ENCODE measurements at places on chromosomes 12 and 14.

GRCh38 chr14:77220246-77221017 is 38.8 kb downstream of the TMEM63C start:
- no peaks in the 10 kb centered on the region for H3K27me3 ChIP-seq
- H3K27ac ChIP-seq: no peak overlapping the region
- H3K36me3 ChIP-seq: no peaks in the 10 kb centered on the region
- DNase-seq: no peak
- H3K4me3 ChIP-seq: no peak overlapping the region
- no peaks in the 10 kb centered on the region for H3K4me1 ChIP-seq

- H3K27ac ChIP-seq: no peak overlapping the region
- H3K4me1 ChIP-seq: no peaks in the 10 kb centered on the region
- DNase-seq: no peak
- no peaks in the 10 kb centered on the region for H3K27me3 ChIP-seq
- H3K36me3 ChIP-seq: no peaks in the 10 kb centered on the region
Observed at GRCh38 chr14:24766434-24766833, 132.4 kb upstream of the GZMB start.

GRCh38 chr12:103600967-103601728 is 14.1 kb downstream of the STAB2 start:
- no peaks in the 10 kb centered on the region for H3K4me1 ChIP-seq
- no peaks in the 10 kb centered on the region for H3K36me3 ChIP-seq
- no peak overlapping the region for H3K4me3 ChIP-seq
- no peak overlapping the region for H3K27ac ChIP-seq
- DNase-seq: no peak
- H3K27me3 ChIP-seq: no peaks in the 10 kb centered on the region

- no peaks in the 10 kb centered on the region for H3K27me3 ChIP-seq
- H3K4me1 ChIP-seq: no peaks in the 10 kb centered on the region
- no peak overlapping the region for H3K27ac ChIP-seq
- no peak overlapping the region for H3K4me3 ChIP-seq
- DNase-seq: no peak
- no peaks in the 10 kb centered on the region for H3K36me3 ChIP-seq
Observed at GRCh38 chr12:117318591-117318990, 42.8 kb downstream of the NOS1 start.

DNA sequence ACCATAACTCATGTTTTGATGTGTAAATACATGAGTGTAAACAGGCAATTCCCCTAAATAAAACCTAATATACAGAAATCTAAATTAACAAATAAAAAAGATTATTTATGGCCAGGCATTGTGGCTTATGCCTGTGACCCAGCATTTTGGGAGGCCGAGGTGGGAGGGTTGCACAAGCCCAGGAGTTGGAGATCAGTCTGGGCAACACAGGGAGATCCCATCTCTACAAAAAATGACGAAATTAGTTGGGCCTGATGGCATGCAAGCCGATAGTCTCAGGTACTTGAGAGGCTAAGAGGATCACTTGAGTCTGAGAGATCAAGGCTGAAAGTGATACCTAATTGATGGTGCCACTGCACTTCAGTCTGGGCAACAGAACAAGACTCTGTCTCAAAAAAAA is 48.7 kb downstream of the BCAT1 start:
- no peaks in the 10 kb centered on the region for H3K27me3 ChIP-seq
- H3K4me3 ChIP-seq: no peak overlapping the region
- H3K4me1 ChIP-seq: no peaks in the 10 kb centered on the region
- no peak for DNase-seq

DNA sequence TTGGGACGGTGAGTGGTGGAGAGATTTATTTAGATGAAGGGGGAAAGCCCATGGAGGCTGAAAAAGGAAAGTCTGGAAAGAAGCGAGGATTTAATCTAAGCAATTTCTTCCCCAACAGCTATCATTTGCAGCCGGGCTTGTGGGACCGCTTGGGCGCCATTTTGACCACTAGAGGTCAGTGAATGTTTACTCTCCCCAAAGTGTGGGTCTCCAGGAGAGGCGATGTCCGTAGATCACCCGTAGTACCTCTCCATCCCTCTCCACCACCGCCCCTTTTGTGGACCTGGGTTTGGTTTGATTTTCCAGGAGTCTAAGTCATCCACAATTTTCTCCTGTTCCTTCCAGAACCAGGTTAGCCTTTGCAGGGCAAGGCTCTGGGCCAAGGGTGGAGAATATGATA is 91.2 kb upstream of the PARP11 start:
- no peaks in the 10 kb centered on the region for H3K36me3 ChIP-seq
- no peaks in the 10 kb centered on the region for H3K27me3 ChIP-seq
- no peak for DNase-seq
- no peak overlapping the region for H3K27ac ChIP-seq
- no peak overlapping the region for H3K4me3 ChIP-seq
- no peaks in the 10 kb centered on the region for H3K4me1 ChIP-seq

DNA sequence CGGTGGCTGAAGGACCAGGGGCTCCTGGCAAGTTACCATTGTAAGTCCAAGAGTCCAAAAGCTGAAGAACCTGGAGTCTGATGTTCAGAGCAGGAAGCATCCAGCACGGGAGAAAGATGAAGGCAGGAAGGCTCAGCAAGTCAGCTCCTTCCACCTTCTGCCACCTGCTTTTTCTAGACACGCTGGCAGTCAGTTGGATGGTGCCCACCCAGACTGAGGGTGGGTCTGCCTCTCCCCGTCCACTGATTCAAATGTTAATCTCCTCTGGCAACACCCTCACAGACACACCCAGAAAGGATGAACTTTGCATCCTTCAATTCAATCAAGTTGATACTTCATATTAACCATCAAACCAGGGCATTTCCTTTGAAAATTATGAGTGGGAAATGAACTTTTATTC is 1272.4 kb upstream of the TMEM132C start:
- H3K36me3 ChIP-seq: no peaks in the 10 kb centered on the region

- no peaks in the 10 kb centered on the region for H3K36me3 ChIP-seq
- H3K27me3 ChIP-seq: no peaks in the 10 kb centered on the region
- no peak overlapping the region for H3K4me3 ChIP-seq
- no peak overlapping the region for H3K27ac ChIP-seq
- no peaks in the 10 kb centered on the region for H3K4me1 ChIP-seq
Observed at GRCh38 chr12:60159761-60160160, 563.9 kb downstream of the SLC16A7 start.

- no peak overlapping the region for H3K4me3 ChIP-seq
- H3K36me3 ChIP-seq: no peaks in the 10 kb centered on the region
- peak; percentile 83 for DNase-seq
- H3K4me1 ChIP-seq: no peaks in the 10 kb centered on the region
- H3K27me3 ChIP-seq: no peaks in the 10 kb centered on the region
- H3K27ac ChIP-seq: peak overlapping the region; percentile 92
Observed at GRCh38 chr12:12398026-12398859, 41.4 kb downstream of the BORCS5 start.

- DNase-seq: no peak
- H3K27me3 ChIP-seq: no peaks in the 10 kb centered on the region
- H3K4me3 ChIP-seq: no peak overlapping the region
- no peaks in the 10 kb centered on the region for H3K36me3 ChIP-seq
- no peaks in the 10 kb centered on the region for H3K4me1 ChIP-seq
- H3K27ac ChIP-seq: no peak overlapping the region
Observed at GRCh38 chr14:102883554-102883953, 38.9 kb upstream of the AMN start.

DNA sequence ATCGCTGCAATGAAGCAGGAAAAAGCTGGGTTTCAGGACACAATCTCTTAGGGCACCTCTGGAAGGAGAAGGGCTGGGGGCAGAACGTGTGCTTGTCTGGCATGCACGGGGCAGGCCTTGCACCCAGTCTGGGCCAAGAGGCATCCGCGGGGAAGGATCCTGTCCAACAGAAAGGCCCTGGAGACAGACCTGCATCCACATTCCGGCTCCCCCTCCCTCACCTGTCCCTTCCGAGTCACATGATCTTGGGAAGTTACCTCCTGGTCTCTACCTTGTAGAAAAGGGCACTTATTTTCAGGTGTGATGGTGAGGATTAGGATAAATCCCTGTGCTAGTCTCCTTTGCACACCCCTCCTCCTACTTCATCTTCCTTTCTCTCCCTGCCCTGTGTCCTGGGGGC is 25.4 kb downstream of the CLMN start:
- H3K4me1 ChIP-seq: no peaks in the 10 kb centered on the region
- DNase-seq: no peak

GRCh38 chr14:105999361-106000028 is 473.1 kb downstream of the TMEM121 start:
- peak; percentile 22 for DNase-seq
- no peaks in the 10 kb centered on the region for H3K36me3 ChIP-seq
- no peaks in the 10 kb centered on the region for H3K27me3 ChIP-seq
- no peak overlapping the region for H3K4me3 ChIP-seq
- no peaks in the 10 kb centered on the region for H3K4me1 ChIP-seq

DNA sequence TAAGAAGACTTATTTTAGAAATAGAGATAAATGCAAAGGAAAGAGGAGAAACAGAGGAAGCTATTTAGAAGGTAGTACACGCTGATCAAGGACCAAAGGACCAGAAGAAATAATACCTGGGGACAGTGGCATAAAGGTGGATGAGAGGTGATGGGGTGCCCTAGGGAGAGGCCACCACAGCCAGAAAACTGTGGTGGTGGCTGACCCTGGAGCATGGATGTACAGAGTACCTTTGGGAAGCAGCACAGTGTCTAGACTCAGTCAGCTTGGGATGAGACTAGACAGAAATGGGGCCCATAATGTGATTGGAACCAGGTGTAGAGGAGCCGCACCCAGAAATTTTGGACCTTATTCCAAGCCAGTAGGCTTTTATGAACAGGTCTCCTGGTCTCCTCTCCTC is 17.2 kb downstream of the RASSF8 start:
- peak overlapping the region; percentile 78 for H3K27ac ChIP-seq
- H3K27me3 ChIP-seq: no peaks in the 10 kb centered on the region
- DNase-seq: no peak

GRCh38 chr14:92224358-92224954 is 98.5 kb upstream of the SLC24A4 start:
- no peak overlapping the region for H3K4me3 ChIP-seq
- H3K36me3 ChIP-seq: no peaks in the 10 kb centered on the region

- no peak overlapping the region for H3K4me3 ChIP-seq
- H3K27ac ChIP-seq: no peak overlapping the region
- H3K27me3 ChIP-seq: no peaks in the 10 kb centered on the region
- DNase-seq: no peak
Observed at GRCh38 chr12:105204916-105205315, 31.1 kb downstream of the APPL2 start.

- no peak for DNase-seq
- no peak overlapping the region for H3K4me3 ChIP-seq
- no peaks in the 10 kb centered on the region for H3K27me3 ChIP-seq
- no peaks in the 10 kb centered on the region for H3K36me3 ChIP-seq
- no peak overlapping the region for H3K27ac ChIP-seq
- H3K4me1 ChIP-seq: no peaks in the 10 kb centered on the region
Observed at GRCh38 chr14:83777516-83777915, 1752.4 kb upstream of the FLRT2 start.

DNA sequence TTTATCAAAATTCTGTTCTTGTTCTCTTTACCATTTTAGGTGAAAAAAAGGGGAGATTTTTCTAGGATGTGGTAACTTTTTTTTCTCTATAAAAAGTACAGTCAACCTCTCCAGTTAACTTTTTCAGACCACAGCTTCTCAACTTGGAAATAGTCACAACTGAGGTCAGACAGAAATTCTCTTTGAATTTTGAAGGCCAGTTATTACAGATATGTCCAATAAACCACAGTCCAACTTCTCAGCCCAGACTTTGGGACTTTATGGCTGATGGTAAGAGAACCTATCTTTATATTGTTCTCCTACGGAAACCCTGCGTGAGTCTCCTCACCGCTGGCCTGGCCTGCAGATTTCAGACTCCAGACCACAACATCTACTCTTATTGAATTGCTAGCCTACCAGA is 176.7 kb downstream of the DACT1 start:
- no peak overlapping the region for H3K27ac ChIP-seq
- no peaks in the 10 kb centered on the region for H3K27me3 ChIP-seq
- H3K4me1 ChIP-seq: no peaks in the 10 kb centered on the region
- no peak for DNase-seq
- no peak overlapping the region for H3K4me3 ChIP-seq

GRCh38 chr14:83974647-83975163 is 1555.2 kb upstream of the FLRT2 start:
- H3K27ac ChIP-seq: no peak overlapping the region
- H3K36me3 ChIP-seq: no peaks in the 10 kb centered on the region
- H3K4me1 ChIP-seq: no peaks in the 10 kb centered on the region
- H3K27me3 ChIP-seq: no peaks in the 10 kb centered on the region

GRCh38 chr12:4820971-4821370 is 88.7 kb upstream of the KCNA1 start:
- H3K27me3 ChIP-seq: no peaks in the 10 kb centered on the region
- H3K4me3 ChIP-seq: no peak overlapping the region
- no peak overlapping the region for H3K27ac ChIP-seq
- no peak for DNase-seq
- no peaks in the 10 kb centered on the region for H3K36me3 ChIP-seq
- H3K4me1 ChIP-seq: no peaks in the 10 kb centered on the region

DNA sequence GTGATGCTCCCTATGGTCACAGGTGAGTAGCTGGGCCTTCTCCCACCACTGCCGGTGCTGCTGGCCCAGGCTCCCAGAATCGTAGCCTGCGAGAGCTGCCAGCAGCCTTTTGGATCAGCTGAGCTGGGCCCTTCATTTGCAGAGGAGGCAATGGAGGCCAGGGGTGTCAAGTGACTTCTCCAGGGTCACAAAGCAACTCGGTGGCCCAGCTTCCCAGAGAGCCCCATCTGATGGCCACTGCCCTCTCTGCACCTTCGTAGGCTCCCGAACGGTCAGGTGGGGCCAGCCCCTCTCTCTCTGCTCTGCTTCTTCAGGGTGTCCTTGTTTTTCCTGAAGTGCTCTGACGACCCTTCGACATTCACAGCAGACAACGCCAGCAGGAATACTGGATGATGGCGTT is 4.6 kb downstream of the KRT80 start:
- no peaks in the 10 kb centered on the region for H3K36me3 ChIP-seq
- H3K27ac ChIP-seq: no peak overlapping the region
- no peaks in the 10 kb centered on the region for H3K27me3 ChIP-seq
- H3K4me1 ChIP-seq: no peaks in the 10 kb centered on the region
- H3K4me3 ChIP-seq: no peak overlapping the region

DNA sequence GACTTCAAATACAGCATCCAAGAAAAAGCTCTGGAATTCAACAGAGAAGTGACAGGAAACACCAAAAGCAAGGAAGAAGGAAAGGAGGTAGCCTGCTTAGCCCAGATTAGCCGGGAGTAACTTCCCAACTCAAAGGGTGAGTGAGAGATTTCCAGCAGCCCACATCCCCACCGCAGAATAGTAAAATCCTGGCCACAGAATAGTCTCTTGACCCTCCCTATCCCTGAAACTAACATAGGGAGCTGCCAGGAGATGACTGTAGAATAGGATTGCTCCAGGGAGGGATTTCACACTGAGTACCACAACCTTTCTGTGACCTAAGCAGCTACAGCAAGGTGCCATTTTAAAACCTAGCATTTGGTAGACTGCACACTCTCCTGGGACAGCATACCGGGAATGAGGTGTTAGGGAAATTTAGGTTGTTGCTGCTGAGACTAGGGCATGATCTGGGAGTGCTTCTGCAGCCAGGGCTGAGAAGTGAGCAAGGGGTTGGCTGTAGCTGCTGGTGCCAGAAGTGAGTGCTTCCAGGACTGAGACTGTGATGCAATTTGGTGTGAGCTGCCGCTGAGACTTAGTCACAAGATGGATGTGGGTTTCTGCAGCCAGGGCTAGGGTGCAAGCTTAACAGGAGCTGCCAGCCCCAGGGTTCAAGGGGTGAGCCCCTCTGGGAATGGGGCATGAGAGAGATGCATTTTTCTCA is 66.0 kb downstream of the TMTC3 start:
- no peak overlapping the region for H3K4me3 ChIP-seq
- no peak overlapping the region for H3K27ac ChIP-seq
- no peaks in the 10 kb centered on the region for H3K4me1 ChIP-seq
- no peaks in the 10 kb centered on the region for H3K27me3 ChIP-seq

- no peaks in the 10 kb centered on the region for H3K27me3 ChIP-seq
- no peak overlapping the region for H3K27ac ChIP-seq
Observed at GRCh38 chr12:117470804-117471203, 109.4 kb upstream of the NOS1 start.
